Stimulated activated CD4-positive, alpha-beta T cell treated with anti-CD3 and anti-CD28 coated beads, Interleukin-15, amount 100 ng/mL, for 1 hour (primary cell): ENCODE measurements at places on chromosomes 4 and X.

DNA sequence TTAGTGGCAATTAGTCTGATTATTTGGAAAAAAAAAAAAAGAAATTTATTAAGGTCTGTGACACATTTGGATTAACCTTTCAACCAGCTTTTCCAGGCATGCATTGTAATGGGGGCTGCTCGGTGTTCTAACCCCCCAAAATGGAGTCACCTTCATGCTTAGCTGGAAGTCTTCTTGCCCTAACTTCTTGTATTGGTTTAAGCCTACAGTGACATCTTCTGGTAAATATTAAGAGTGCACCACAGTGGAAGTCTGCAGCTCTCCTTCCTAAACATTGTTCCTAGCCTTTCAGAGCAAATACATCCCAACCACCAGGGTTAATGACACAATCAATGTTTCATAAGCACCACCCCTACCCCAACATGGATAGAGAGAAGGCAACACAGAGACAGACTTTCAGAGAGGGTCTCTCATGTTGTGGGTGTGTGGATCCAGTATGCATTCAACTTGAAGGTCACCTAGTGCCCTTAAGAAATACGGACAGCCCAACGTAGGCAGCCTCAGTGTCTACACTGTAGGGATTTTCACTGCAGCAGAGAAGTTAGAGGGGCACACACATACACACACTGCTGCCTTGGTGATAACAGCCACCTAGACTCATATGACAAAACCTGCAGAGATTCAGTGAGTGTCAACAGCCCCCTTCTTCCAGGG is 142.9 kb upstream of the MBNL3 start:
- DNase-seq = no peak

GRCh38 chrX:101163166-101163565 is 56.4 kb upstream of the DRP2 start:
- DNase-seq = no peak

GRCh38 chr4:173410079-173410478 is 11.2 kb upstream of the SCRG1 start:
- no peak for DNase-seq

DNA sequence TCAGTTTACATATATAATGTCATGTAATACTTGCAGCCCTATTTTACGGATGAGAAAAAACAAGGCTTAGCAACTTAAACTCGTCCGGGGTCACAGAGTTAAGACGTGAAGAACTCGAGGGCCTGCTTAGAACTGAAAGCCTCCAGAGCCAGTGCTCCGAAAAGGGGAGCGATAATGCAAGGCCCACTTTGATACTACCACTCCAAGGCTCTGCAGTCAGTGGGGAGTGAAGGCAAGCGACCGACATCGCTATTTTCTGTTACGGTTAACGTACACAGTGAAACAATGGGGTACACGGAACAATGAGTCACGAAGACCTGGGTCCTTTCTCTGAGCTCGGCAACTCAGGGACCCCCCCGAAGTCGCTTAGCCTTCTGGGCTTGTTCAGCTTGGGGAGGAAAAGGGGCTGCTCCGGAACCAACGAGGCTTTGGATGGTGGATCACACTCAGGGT is 965 bp downstream of the PPA2 start:
- DNase-seq = no peak

- DNase-seq = no peak
Observed at GRCh38 chr4:11647433-11647832, 218.7 kb upstream of the HS3ST1 start.

DNA sequence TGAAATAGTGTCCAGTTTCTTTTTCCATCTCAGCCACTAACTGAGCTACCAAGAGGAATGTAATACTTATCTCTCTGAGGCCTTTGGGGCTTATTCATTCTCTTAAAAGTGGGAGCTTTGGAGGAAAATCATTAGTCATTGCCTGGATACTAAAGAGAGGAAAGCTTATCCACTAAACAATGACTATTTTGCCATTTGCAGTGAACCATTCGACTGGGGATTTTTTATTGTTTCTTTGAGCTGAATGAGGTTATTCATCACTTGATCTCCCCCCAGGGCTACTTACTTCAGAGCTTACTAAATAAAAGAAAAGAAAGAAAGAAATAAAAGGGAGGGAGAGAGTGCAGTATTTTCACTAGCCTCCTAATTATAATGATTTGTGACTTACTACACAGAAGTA is 1329.5 kb upstream of the TENM3 start:
- no peak for DNase-seq

GRCh38 chr4:54395013-54395527 is 166.0 kb downstream of the PDGFRA start:
- no peak for DNase-seq

DNA sequence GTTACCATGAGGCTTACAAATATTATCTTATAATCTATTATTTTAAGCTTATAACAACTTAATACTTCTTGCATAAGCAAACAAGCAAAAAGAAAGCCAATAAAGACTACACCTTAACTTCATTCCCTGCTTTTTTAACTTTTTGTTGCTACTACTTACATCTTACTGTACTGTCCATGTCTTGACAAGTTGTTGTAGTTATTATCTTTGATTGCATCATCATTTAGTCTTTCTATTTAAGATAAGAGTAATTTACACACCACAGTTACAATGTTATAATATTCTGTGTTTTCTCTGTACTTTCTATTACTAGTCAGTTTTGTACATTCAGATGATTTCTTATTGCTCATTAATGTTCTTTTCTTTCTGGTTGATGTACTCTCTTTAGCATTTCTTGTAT is 346.6 kb downstream of the SMARCA1 start:
- no peak for DNase-seq

DNA sequence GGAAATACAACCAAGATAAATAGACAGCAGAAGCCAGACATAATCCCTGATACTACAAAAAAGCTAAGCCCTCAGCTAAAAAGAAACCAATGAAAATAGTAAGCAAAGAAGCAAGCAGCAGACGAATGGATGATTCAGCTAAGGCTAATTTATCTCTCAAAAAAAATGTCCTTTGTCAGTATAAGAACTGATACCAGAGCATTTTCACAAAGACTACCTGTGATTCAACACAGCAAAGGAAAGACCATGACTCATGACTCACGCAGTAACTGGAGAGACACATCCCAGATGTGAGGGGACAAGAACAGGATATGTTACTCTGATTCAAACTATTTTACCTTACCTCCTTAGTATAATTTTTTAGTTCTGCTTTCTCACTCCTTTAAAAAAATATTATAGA is 22.7 kb upstream of the TMPRSS11F start:
- DNase-seq = no peak
